ENCODE measurements at places on chromosomes 2 and 18. TPM values are rescaled to one million over a fixed set of nuclear protein-coding genes. Genes with fewer than 3 reads are reported as not detected.

Gene ACADL
- total RNA-seq = 45.3 TPM

GRCh38 chr2:176844461-176844860 lies 368.1 kb upstream of the HNRNPA3 start:
- no peaks in the 10 kb centered on the region for H3K27me3 ChIP-seq
- no peak overlapping the region for H3K27ac ChIP-seq
- no peak for DNase-seq
- no peaks in the 10 kb centered on the region for H3K36me3 ChIP-seq

Gene FEV
- total RNA-seq = not detected

- no peaks in the 10 kb centered on the region for H3K27me3 ChIP-seq
- no peak for DNase-seq
- no peak overlapping the region for H3K27ac ChIP-seq
- no peak overlapping the region for H3K4me3 ChIP-seq
- H3K4me1 ChIP-seq = no peaks in the 10 kb centered on the region
Measured at GRCh38 chr2:148240838-148241237, 219.9 kb downstream of the MBD5 start.

DNA sequence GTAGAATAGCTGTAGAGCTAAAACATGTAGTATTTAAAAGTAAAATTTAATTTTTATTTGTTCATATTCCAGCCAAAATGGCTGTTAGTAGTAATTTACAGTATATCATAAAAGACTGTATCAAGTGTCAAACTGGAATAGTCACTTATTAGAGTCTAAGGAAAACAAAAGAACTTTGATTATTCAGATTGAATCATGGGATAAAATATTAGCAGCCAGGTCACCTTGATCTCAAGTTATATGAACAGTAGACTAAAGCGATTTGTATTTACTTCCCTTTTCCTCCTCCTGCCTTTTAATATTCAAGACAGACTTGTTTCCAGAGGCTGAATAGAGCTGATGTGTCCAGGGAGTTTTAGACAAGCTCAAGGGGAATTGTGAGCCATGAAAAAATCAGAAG lies 54.4 kb downstream of the PMAIP1 start:
- no peaks in the 10 kb centered on the region for H3K27me3 ChIP-seq
- DNase-seq = no peak
- H3K36me3 ChIP-seq = no peaks in the 10 kb centered on the region

Gene C1QL2
- not detected for total RNA-seq

- H3K4me1 ChIP-seq = peaks cover 54% of the 10 kb centered on the region
- no peak overlapping the region for H3K4me3 ChIP-seq
- H3K27ac ChIP-seq = peak overlapping the region; percentile 71
Measured at GRCh38 chr2:205734436-205735037, 52.2 kb downstream of the NRP2 start.

GRCh38 chr2:177501186-177501585 lies 108.6 kb downstream of the AGPS start:
- DNase-seq = no peak
- no peaks in the 10 kb centered on the region for H3K4me1 ChIP-seq
- no peak overlapping the region for H3K4me3 ChIP-seq
- no peak overlapping the region for H3K27ac ChIP-seq

Gene IL1R1
- total RNA-seq = 81.2 TPM

Gene FOXI3
- not detected for total RNA-seq

Gene TUBA3D
- total RNA-seq = not detected

GRCh38 chr2:168461178-168461941 lies 5.3 kb downstream of the CERS6 start:
- no peaks in the 10 kb centered on the region for H3K27me3 ChIP-seq
- no peak for DNase-seq

DNA sequence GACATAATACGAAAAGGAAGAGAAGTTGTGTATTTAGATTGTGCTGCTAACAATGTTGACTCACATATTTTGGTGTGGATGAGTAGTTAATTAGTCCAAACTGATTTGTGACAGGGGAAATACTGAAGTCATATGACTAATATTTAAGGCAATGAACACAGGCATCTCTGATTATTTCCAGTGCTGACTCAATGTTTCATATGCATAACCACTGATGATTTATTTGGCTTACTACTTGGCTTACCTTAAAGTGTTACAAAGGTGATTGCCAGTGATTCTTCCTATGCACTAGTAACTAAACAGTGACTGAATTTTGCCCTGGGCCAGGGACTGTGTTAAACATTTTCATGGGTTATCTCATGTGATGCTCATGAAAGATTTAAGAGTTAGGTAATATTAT lies 722.6 kb downstream of the METTL4 start:
- H3K36me3 ChIP-seq = no peaks in the 10 kb centered on the region
- no peak for DNase-seq
- H3K27me3 ChIP-seq = no peaks in the 10 kb centered on the region
- H3K4me1 ChIP-seq = no peaks in the 10 kb centered on the region
- H3K27ac ChIP-seq = no peak overlapping the region
- no peak overlapping the region for H3K4me3 ChIP-seq

DNA sequence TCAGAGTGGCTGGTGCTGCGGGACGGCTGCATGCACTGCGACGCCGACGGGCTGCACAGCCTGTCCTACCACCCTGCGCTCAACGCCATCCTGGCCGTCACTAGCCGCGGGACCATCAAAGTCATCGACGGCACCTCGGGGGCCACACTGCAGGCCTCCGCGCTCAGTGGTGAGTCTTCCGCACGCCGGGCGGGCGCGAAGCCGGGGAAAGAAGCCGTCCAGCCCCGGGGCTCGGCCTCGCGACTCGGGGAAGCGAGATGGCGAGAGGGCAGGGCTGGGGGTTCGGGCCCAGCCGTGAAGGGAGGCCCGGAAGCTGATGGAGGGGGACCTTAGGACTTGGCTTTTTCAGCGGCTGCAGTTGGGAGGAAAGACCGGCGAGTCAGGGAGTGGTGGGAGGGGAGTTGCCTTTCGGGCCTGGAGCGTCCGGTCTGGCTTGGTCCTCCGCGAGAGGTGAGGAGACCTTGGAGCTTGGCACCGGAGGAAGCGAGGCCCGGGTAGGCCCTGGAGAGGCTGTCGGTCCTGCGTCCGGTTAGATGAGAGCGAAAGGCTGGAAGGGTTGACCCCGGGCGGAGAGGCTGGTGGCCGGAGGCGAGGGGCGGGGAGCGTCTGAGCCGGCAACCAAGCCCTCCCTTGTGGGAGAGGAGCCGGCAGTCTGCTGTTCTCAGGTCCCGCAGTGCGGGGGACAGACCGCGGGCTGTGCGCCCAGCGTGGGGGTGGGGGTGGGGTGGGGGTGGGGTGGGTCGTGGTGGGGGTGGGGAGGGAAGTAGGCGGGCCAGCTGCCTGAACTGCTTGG lies 691 bp downstream of the BIRC6 start:
- peak overlapping the region; percentile 92 for H3K27ac ChIP-seq
- peak overlapping the region; percentile 88 for H3K4me3 ChIP-seq
- H3K27me3 ChIP-seq = no peaks in the 10 kb centered on the region
- DNase-seq = peak; percentile 7
- peaks cover 26% of the 10 kb centered on the region for H3K4me1 ChIP-seq

GRCh38 chr18:58310517-58310916 lies 266.5 kb downstream of the NEDD4L start:
- no peak overlapping the region for H3K4me3 ChIP-seq
- no peaks in the 10 kb centered on the region for H3K4me1 ChIP-seq
- H3K27me3 ChIP-seq = no peaks in the 10 kb centered on the region
- H3K27ac ChIP-seq = no peak overlapping the region
- H3K36me3 ChIP-seq = no peaks in the 10 kb centered on the region
- no peak for DNase-seq

Gene PSTPIP2
- 5.4 TPM for total RNA-seq

GRCh38 chr2:65228263-65228750 lies 676 bp downstream of the ACTR2 start:
- H3K4me1 ChIP-seq = peaks cover 52% of the 10 kb centered on the region
- no peak for DNase-seq
- H3K27ac ChIP-seq = peak overlapping the region; percentile 68
- H3K4me3 ChIP-seq = peak overlapping the region; percentile 91
- no peaks in the 10 kb centered on the region for H3K36me3 ChIP-seq
- H3K27me3 ChIP-seq = no peaks in the 10 kb centered on the region

Gene MIB1
- total RNA-seq = 33.9 TPM

- DNase-seq = no peak
- H3K36me3 ChIP-seq = no peaks in the 10 kb centered on the region
Measured at GRCh38 chr2:174877751-174878150, 113.5 kb upstream of the CHRNA1 start.

GRCh38 chr2:177279847-177280246 lies 15.3 kb upstream of the NFE2L2 start:
- peaks cover under 1% of the 10 kb centered on the region for H3K4me1 ChIP-seq
- no peaks in the 10 kb centered on the region for H3K36me3 ChIP-seq
- H3K4me3 ChIP-seq = no peak overlapping the region
- no peak for DNase-seq

Measured in tibial nerve (tissue), 4 donors.